ENCODE measurements at places on chromosomes 4 and X. TPM values are rescaled to one million over a fixed set of nuclear protein-coding genes. Genes with fewer than 3 reads are reported as not detected.

DCHS2 gene
- total RNA-seq: 2.6 TPM

PCDH18 gene
- 15.7 TPM for total RNA-seq

ADGRL3 gene
- total RNA-seq: 2.5 TPM

C4orf54 gene
- 0.05 TPM for total RNA-seq

TMEM131L gene
- total RNA-seq: 10.2 TPM

GPRASP3 gene
- total RNA-seq: 11.7 TPM

DNA sequence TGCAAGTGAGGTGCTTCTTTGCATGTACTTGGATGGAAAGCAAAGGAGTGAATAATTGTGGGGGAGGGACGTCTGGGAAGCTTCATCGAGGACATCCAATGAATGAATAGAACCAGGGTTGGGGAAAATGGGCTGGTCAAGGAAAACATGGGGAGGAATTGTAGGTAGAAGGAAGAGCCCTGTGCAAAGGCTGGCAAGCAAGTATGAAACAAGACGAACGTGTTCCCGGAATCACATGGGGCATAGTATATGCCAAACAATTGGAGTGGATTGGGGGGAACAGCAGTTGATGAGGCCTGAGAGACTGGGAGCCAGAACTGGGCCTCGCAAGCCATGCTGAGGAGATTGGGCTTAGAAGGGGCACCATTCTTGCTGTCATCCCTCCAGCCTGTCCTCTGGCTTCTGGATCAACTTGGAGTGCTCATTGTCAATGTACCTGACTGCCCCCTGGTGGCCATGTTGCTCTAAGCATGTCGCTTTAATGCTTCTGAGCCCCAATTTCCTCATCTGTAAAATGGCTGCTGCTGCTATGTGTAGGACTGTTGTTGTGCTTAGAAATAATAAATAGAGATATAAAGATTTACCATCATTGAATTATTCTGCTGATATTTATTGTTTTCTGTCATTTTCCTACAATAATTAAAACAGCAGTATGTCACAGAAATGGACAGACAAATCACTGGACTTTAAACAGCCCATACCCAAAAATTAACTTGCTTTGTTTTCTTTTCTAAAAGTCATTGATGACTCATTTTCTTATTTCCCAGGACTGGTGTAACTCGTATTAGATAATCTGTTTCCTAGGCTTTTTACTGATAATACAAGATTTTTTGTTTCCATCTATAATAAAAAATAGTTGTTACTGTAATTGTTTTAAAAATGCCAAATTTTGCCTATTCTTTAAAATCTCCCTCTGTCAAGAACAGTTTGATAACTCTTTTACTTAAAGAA, 66.4 kb downstream of the JADE3 start:
- H3K36me3 ChIP-seq: no peaks in the 10 kb centered on the region
- H3K4me1 ChIP-seq: no peaks in the 10 kb centered on the region
- no peak overlapping the region for H3K27ac ChIP-seq
- DNase-seq: peak; percentile 42
- H3K27me3 ChIP-seq: no peaks in the 10 kb centered on the region
- no peak overlapping the region for H3K4me3 ChIP-seq

DNA sequence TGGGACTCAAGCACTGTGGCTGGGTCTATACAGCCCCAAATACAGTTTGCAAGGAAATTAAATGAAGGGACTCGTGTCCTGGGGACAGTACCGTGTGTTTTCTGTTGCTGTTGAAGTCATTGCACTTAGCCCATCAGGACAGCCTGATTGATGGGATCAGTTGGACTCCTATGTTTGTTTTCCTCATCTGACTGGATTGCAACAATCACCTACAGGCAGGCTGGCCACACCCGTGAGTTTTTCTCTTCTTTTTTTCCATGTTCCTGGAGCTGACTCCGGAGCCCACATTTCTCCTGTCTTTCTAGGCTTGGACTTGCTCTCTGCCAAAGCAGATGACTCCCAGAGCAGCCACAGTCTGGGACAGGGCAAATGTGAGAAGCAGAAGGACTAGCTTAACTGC, 38.1 kb downstream of the RTL9 start:
- H3K27me3 ChIP-seq: no peaks in the 10 kb centered on the region
- H3K4me3 ChIP-seq: no peak overlapping the region
- no peaks in the 10 kb centered on the region for H3K4me1 ChIP-seq
- H3K36me3 ChIP-seq: no peaks in the 10 kb centered on the region

GRCh38 chr4:125303058-125303457, 11.7 kb upstream of the FAT4 start:
- H3K27me3 ChIP-seq: no peaks in the 10 kb centered on the region
- H3K36me3 ChIP-seq: no peaks in the 10 kb centered on the region
- H3K4me3 ChIP-seq: no peak overlapping the region
- no peak for DNase-seq
- H3K4me1 ChIP-seq: no peaks in the 10 kb centered on the region

DNA sequence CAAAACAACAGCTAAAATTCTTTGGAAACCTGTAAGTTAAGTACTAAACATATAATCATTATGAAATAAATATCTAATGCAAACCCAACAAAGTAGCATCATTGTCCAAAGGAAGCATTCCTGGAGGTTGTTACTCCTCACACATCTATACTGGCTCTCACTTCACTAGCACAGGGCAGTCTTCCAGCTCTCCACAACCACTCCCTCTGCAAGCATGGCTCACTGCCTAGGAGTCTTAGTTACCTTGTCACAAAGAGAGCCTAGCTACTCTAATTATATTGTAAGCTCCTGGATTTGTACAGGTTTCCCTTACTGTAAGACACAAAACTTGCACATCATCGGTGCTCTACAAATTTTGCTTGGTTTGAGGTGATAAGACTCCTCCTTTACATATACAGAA, 76.1 kb downstream of the AMMECR1 start:
- H3K27me3 ChIP-seq: no peaks in the 10 kb centered on the region
- peak; percentile 16 for DNase-seq
- H3K36me3 ChIP-seq: no peaks in the 10 kb centered on the region

- peak; percentile 89 for DNase-seq
- H3K27me3 ChIP-seq: no peaks in the 10 kb centered on the region
- peak within 1 kb of the TSS; percentile 78 for H3K27ac ChIP-seq
- H3K4me1 ChIP-seq: no peaks in the 10 kb centered on the region
Observed at GRCh38 chrX:91434351-91435168, at the start of gene PABPC5. PABPC5 (plus strand) TSS chrX:91434839; CDS start chrX:91435578, 739 bp downstream.

GRCh38 chr4:26028793-26029567, 115.0 kb downstream of the SMIM20 start:
- peaks cover 6% of the 10 kb centered on the region for H3K4me1 ChIP-seq
- no peaks in the 10 kb centered on the region for H3K36me3 ChIP-seq
- peak; percentile 42 for DNase-seq

GRCh38 chrX:153340111-153340510, 6.2 kb downstream of the ZNF275 start:
- no peak for DNase-seq
- H3K27me3 ChIP-seq: no peaks in the 10 kb centered on the region
- H3K4me1 ChIP-seq: peaks cover 10% of the 10 kb centered on the region

DNA sequence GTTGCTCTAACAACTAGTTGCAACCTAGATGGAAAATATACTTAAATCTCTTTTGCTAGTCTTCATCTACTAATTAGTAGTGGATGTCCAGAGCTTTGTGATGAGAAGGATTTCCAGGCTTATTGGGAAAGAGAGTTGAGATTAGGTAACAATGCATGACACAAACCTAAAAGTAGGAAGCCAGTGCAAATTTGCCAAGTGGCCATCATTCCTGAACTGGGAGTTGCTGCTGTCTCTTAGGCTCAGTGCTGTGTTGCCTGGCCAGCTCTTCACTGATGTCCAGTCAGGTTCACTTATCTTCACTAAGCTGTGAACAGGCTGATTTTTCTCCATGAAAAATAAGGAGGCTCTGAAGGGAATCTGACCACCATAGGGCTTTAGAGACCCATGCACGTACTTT, 105.6 kb upstream of the AMOT start:
- H3K4me1 ChIP-seq: no peaks in the 10 kb centered on the region
- DNase-seq: no peak
- H3K27me3 ChIP-seq: no peaks in the 10 kb centered on the region
- no peak overlapping the region for H3K4me3 ChIP-seq
- H3K36me3 ChIP-seq: no peaks in the 10 kb centered on the region
- no peak overlapping the region for H3K27ac ChIP-seq

DNA sequence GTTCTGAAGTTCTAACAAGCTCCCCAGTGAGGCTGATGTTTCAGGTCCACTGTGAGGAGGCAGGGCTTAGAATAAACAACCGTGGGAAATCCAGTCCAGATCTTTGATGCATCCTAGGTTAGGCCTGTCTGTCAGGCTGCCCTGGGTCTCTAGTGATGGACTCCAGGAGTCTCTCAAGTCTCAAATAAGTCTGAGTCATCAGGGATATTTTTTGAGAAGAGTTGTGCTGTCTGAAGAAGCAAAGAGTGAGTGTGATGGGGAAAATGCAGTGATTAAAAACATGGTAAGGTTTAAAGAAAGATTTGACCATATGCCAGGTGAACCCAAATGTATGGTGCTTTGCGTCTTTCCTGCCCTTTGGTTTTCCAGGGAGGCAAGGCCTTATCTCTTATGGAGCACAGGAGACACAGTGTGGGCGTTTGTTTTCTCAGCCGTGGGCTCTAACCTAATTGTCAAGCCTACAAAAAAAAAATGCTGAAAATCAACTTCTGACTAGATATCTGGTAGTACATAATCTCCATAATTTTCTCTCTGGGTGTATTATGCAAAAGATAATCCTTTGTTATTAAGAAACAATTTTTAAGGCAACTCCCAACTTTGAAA, 100.7 kb downstream of the PTTG2 start:
- peaks cover 3% of the 10 kb centered on the region for H3K4me1 ChIP-seq
- no peaks in the 10 kb centered on the region for H3K36me3 ChIP-seq
- no peaks in the 10 kb centered on the region for H3K27me3 ChIP-seq
- H3K27ac ChIP-seq: no peak overlapping the region
- no peak overlapping the region for H3K4me3 ChIP-seq

DNA sequence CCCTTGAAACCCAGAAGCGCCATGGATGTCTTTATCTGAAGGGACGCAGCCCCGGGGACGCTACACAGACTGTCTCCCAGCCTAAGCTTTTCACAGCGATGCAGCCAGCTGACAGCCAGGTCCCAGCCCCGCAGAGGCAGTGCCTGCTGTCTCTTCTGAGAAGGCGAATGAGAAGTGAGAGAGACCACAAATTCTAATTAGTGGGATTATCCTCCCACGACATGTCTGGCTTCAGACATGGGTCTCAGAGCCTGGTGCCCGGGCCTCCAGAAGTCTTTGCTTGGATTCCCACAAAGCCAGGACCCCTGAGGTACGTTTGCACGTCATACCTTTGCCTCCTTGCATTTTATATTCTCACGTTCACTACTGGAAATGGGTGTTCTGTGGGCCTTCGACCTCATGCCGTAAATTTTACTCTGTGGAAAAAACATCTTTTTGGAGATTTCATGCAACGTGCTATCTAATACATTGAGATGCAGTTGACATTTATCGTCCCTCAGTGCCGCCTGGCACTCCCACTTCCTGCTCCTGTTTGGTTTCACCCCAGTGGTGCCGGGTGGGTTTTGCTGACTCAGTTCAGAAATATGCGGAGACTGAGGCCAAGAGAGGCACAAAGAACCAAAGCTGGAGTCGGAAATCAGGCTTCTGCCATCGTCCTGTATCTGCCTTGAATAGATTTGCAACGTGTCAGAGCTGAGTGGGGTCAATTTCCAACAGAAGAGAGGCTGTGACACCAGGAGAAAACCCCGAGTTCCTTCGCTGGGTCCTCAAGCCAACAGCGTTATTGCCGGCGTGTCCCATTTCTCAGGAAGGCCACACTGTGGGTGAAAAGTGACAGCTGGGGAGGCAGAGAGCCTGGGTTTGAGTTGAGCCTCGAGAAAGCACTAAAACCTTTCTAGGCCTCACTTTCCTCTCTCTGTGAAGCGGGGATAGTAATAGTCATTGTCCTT, 114.4 kb downstream of the STK32B start:
- no peak overlapping the region for H3K4me3 ChIP-seq
- H3K27ac ChIP-seq: no peak overlapping the region
- H3K27me3 ChIP-seq: no peaks in the 10 kb centered on the region

DNA sequence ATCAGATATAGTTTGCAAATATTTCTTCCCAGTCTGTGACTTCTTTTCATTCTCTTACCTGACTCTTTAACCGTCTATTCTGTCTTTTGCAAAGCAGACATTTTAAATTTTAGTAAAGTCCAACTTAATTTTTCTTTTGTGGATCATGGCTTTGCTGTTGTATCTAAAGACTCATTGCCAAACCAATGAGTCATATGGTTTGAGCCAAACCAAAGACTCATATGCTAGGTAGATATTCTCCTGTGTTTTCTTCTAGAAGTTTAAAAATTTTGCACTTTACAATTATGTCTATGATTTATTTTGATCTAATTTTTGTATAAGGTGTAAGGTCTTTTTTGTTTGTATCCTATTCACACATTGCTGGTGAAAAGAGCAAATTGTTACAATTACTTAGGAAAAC, 446.8 kb downstream of the ANKRD50 start:
- H3K4me1 ChIP-seq: no peaks in the 10 kb centered on the region
- no peak overlapping the region for H3K27ac ChIP-seq
- no peak overlapping the region for H3K4me3 ChIP-seq
- no peak for DNase-seq
- no peaks in the 10 kb centered on the region for H3K36me3 ChIP-seq
